Uterine smooth muscle cell (primary cell): ENCODE measurements at places on chromosomes 5 and 9. TPM values are rescaled to one million over a fixed set of nuclear protein-coding genes. Genes with fewer than 3 reads are reported as not detected.

PCDHGB5 gene
- 16.2 and 25.0 TPM in 2 replicates for total RNA-seq

GPX8 gene
- total RNA-seq: 112 and 126 TPM in 2 replicates

EPB41L4B gene
- total RNA-seq: 0.11 and 0.12 TPM in 2 replicates

TNFSF8 gene
- total RNA-seq: not detected in 2 replicates

GLDC gene
- total RNA-seq: 1.4 and 3.1 TPM in 2 replicates

TAF1L gene
- under 0.01 TPM in 2 replicates for total RNA-seq

FOXD4L4 gene
- 0.22 and 0.37 TPM in 2 replicates for total RNA-seq

FBP2 gene
- not detected in 2 replicates for total RNA-seq

SNCB gene
- 0.37 and 2.8 TPM in 2 replicates for total RNA-seq

PKD2L2 gene
- total RNA-seq: under 0.01 TPM in 1 of 2 replicates, not detected in the other

S1PR3 gene
- total RNA-seq: 11.7 and 14.5 TPM in 2 replicates

LHX3 gene
- total RNA-seq: under 0.01 TPM in 1 of 2 replicates, not detected in the other

CHSY3 gene
- 3.8 and 5.5 TPM in 2 replicates for total RNA-seq

CARD19 gene
- total RNA-seq: 86.4 and 101 TPM in 2 replicates

WHRN gene
- total RNA-seq: 1.5 and 3.4 TPM in 2 replicates

FANCC gene
- 3.0 and 8.6 TPM in 2 replicates for total RNA-seq

INSYN2B gene
- total RNA-seq: 11.2 and 15.3 TPM in 2 replicates

HRH2 gene
- not detected in 2 replicates for total RNA-seq

SPAG8 gene
- 0.75 and 1.3 TPM in 2 replicates for total RNA-seq
